ENCODE measurements at places on chromosomes 1 and 21.

- DNase-seq, result no peak
Observed at GRCh38 chr1:150683914-150684313, 13.0 kb downstream of the GOLPH3L start.

GRCh38 chr1:7490576-7490975 lies 280.5 kb upstream of the VAMP3 start:
- no peak for DNase-seq

DNA sequence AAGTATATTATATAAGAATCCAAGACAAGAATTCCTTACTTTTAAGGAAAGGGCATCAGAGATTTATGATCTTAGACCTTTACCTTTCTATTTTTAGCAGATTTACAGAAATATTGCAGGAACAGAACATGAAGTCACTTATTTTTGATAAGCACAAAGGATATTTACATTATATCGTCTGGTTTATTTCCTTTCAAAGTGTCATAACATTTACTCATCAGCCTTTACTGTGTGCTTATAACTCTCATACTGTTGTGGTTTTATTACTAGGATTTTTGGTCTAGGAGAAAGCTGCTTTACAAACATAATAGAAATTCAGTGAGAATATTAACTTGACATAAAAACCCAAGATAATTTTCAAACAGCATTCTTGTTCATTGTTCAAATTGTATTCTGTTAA lies 47.6 kb downstream of the APP start:
- no peak for DNase-seq

DNA sequence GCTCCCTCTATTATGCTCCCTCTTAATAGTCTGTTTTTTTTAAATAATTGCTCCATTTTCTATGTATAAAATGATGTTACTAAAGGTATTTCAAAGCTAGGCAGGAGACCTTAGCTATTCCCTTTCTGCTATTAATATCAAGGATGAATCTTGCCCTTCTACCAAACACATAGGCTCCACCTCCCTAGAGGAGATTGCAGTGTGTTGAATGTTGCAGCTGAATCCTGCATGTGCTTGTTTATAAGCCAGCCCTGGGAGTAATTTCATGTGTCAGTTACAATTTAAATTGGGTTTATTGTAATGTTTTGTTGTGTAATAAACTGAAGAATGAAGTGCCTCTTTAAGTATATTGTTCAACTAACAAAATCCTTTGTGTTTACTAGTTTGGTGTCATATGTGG lies 66.0 kb downstream of the TMEM200B start:
- DNase-seq, result no peak

DNA sequence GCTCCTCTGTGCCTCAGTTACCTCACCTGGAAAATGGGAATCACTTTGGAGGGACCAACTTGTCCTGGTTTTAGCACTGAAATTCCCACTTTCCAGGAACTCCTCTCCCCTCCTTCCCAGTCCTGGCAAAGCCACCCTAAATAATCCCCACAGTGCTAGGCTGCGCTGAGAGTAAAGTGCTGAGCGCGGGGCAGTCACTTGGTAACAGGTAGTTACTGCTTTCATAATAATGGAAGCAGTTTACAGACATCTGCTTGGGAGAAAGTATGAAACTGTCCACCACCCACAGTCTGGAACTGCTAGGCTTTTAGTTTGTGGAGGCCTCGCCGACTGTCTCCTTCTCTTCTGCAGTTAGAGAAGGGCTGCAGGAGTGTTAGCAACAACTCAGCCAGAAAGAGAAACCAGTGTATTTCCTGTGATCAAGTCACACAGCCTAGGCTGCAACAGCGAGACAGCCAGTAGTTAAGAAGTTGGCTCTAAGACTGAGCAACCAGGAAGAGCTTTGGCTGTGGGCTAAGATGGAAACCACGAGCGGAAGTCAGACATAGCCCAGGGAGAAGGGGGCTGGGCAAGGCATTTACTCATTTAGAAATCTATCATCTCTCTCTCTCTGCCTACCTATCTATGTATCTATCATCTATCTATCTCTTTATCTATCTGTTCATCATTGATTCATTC lies 30.8 kb upstream of the ABCG1 start:
- DNase-seq, result no peak
